Stimulated activated CD4-positive, alpha-beta T cell treated with anti-CD3 and anti-CD28 coated beads, TNF-alpha, amount 100 ng/mL, for 1 hour (primary cell): ENCODE measurements at places on chromosomes 6 and 20.

GRCh38 chr6:20877008-20877937 is 343.0 kb downstream of the CDKAL1 start:
- no peak for DNase-seq

DNA sequence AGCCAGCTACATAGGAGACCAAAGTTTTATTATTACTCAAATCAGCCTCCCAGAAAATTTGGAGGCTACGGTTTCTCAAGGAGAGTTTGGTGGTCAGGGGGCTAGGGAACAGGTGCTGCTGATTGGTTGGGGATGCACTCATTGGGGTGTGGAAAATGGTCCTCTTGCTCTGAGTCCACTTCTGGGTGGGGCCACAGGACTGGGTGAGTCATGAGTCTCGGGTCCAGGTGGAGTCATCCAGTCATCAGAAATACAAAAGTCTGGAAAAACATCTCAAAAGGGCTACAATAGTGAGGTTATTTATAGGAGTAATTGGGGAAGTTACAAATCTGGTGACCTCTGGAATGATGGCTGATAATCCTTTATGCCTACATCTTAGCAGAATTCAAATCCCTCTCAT is 54.3 kb upstream of the SLC22A16 start:
- no peak for DNase-seq

- DNase-seq: no peak
These were observed 126.8 kb upstream of the TNFAIP3 start for GRCh38 chr6:137740091-137740755.

DNA sequence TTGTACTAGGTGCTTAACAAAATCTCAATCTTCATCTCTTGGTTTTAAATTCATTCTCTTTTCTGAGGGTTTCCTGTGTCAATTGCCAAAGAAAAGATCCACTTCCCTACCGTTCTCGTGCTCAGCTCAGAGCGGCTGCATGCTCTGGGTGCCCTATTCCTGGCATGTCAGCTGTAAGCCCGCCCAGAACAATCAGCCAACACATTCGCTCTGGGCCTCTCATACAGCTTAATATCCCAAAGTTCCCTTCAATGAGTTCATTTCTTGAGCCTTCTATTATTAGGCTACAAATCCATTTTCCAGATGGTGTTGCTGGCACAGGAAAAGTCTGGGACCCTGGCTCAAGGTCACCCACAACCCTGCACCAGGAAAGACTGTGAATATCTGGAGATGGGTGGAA is 24.3 kb upstream of the LRFN2 start:
- no peak for DNase-seq

GRCh38 chr20:43533060-43533459 is 25.6 kb downstream of the L3MBTL1 start:
- DNase-seq: no peak
